ENCODE measurements at places on chromosomes 6 and 20. TPM values are rescaled to one million over a fixed set of nuclear protein-coding genes. Genes with fewer than 3 reads are reported as not detected.

DNA sequence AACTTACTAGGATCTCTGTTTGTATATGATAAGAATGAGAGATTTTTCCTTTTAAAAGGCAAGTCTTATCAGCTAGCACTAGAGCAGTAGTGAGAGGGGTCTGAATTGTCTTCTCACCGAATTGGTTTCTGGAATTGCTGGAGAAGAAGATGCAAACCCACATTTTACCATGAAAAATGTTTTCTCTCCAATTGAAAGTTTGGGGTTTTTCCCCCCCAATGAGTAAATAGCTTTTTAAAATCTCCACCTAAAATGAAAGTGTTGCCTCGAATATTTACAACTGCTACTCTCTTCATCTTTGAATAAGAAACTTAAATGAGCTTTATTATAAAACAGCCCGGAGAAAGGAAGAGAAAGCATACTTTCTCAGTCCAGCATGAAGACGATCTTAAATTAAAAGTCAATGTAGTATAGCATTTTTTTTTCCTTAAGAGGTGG, 1.8 kb downstream of the TCF21 start:
- no peak for DNase-seq

Gene ACAT2
- total RNA-seq: 30.6 TPM

Gene HRH3
- total RNA-seq: not detected

Gene MICB
- 12.3 TPM for total RNA-seq

GRCh38 chr6:16681260-16681873, 79.9 kb downstream of the ATXN1 start:
- no peak for DNase-seq

Gene APOM
- total RNA-seq: 3.1 TPM

GRCh38 chr20:48604426-48604825, 223.4 kb downstream of the PREX1 start:
- DNase-seq: no peak

- no peak for DNase-seq
Measured at GRCh38 chr6:117265410-117266256, at the start of gene VGLL2. Gene VGLL2 (plus strand): TSS chr6:117265558. CDS start chr6:117265764, 206 bp downstream.

DNA sequence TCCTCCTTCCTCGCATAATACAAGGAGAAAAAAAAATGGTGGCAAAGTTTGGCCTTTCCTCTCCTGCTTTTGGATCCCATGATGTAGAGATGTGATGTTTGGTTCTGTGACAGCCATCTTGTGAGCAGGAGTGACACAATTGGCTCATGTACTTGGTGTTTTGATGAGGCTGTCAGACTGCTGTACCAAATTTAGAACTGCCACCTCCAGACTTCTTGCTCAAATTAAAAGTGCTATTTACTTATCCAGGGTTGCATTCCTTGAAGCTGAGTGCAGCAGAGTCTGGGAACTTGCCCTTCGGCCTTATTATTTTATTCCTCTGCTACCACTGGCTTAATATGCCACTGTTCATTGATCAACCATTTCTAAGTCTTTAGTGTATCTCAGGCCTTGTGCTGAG, 21.9 kb downstream of the BCAS1 start:
- DNase-seq: no peak

Data from naive thymus-derived CD8-positive, alpha-beta T cell (primary cell).